ENCODE measurements at places on chromosomes 6 and 20. TPM values are rescaled to one million over a fixed set of nuclear protein-coding genes. Genes with fewer than 3 reads are reported as not detected.

DNA sequence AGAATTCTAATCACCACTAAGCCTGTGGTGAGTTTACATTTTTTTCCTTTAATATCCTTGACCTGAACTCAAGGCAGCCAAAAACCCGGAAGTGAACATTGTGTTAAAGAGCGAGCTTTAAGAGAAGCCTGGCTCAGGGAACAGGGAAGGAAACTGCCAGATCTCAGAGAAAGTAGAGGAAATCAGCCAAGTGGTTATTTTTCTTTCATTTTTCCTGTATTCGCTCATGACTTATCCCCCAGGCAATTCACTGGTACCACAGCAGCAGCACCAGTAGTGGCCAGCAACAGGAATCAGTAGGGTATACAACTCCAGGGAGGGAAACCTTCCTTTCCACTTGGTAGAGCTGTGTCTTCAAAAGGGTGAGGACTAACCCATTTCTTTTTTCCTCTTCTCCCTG, 89.6 kb upstream of the HMGCLL1 start:
- ATAC-seq: no peak

DNA sequence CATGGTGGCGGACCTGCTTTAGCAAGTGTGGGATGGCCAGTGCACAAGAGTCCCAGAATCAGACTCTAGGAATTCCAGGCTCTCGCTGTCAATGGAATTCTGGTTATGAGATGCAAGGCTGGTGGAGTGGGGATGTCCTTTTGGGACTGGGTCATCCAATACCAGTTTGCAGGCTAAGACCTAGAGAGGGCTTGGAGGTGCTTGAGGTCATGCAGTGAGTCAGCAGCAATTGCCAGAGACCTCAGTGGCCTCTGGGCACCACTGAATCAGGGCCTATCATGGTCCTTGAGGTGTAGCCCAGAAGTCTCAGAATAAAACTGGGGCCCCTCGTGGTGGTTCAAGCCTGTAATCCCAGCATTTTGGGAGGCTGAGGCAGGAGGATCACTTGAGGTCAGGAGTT, 1.4 kb upstream of the SCRT2 start:
- ATAC-seq: no peak

DNA sequence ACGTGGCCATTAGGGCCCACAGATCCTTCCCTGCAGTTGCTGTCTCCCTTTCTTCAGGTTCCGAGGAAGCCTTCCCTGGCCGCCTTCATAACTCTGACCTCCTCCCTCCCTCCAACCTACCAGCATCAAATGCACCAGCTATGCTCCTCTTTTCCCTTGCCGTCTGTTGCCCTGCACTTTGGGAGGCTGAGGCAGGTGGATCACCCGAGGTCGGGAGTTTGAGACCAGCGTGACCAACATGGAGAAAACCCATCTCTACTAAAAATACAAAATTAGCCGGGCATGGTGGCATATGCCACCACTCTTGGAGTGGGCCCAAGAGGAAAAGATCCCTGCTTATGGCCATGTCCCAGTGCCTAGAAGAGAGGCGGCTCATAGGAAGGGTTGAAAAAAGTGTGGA, 31.8 kb downstream of the RNASET2 start:
- ATAC-seq: no peak

GRCh38 chr6:168988801-168989200, 264.8 kb downstream of the THBS2 start:
- no peak for ATAC-seq

- no peak for ATAC-seq
Measured at GRCh38 chr6:80151635-80152034, 45.2 kb downstream of the BCKDHB start.

DNA sequence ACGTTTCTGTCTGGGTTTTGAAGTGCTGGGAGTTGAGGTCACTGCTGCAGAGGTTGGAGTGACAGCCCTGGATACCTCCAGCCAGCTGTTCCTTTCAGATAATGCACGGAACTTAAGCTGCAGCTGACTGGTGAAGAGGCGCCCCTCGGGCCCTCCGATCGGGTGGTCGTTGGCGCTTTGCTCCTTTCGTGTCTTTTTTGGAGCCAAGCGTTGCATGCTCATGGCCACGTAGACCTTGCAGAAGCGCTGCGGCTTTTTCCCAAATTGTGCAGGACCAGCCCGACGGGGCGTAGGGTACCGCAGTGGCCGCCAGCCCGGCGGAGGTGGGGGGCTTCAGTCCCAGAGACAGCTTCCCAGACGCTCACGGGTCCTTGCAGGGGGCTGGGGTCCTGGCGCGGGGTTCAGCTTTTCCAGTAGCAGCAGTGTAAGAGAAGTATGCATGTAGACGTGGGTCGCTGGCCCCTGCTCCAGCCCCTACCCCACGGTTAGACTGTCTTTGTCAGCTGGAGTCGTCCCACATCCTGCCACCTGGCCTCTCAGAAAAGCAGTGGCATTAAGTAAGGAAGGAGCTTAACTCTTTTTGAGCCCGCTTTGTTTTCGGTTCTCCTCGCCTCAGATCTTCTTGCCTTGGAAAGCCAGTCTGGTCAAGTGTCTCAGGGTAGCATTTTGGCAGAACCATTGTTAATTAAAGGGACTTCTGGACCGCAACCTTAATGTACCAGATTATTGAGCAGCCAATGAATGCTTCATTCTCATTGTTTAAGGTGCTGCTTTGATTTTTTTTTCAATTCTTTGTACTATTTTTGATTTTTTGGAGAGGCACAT, 838 bp downstream of the TNFAIP3 start:
- ATAC-seq: peak; percentile 5

DNA sequence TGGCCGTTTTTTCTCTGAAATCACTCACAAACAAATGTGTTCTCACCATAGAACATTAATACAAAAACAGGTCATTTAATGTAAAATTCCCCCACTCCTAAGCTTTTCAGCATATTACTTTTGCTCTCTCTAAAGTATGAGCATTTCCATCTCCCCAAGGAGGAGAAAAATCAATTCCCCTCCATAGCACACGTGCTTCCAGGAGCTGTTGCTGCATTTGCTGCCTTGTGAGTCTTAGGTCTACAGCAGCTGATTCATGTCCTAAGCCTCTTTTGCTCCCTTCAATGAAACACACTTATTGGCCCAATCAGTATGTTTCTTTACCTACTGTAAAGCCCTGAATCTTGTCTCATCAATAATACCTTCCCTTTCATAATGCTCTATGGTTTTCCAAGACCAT, 6.4 kb upstream of the COL9A1 start:
- ATAC-seq: no peak

DNA sequence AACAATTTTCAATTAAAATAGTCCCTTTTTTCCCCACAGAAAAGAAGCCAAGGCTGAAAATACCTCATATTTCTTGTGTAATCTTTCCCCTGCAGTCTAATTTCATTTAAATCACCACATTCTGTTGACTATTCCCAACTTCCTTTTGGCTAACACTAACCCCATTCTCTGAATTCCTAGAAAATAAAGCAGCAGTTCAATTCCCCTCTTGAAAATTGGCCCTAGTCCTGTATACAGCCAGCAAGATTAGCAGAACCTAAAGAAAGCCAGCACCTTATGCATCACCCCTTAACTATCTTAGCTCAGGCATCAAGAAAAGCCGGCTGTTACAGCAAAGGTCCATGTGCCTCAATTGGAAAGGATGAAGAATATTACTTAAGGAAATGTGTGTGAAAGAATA, 69.7 kb downstream of the MDN1 start:
- no peak for ATAC-seq

DNA sequence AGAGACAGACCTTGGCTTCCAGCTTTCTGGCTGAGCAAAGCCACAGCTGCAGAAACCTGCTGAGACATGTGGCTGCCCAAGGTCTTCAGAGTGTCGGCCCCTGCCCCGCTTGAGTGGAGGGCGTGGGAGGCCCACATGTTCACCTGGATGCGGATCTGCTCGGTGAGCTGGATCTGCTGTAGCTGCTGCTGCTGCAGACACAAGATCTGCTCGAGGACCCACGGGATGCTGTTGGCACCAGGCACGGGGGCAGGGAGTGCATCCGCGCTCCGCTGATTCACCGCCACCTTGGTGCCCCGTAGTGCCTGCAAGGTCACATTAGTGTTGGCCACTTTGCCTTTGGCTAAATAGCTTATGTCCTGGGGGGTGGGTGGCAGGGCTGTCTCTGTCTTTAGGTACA, 10.7 kb downstream of the SALL4 start:
- no peak for ATAC-seq

DNA sequence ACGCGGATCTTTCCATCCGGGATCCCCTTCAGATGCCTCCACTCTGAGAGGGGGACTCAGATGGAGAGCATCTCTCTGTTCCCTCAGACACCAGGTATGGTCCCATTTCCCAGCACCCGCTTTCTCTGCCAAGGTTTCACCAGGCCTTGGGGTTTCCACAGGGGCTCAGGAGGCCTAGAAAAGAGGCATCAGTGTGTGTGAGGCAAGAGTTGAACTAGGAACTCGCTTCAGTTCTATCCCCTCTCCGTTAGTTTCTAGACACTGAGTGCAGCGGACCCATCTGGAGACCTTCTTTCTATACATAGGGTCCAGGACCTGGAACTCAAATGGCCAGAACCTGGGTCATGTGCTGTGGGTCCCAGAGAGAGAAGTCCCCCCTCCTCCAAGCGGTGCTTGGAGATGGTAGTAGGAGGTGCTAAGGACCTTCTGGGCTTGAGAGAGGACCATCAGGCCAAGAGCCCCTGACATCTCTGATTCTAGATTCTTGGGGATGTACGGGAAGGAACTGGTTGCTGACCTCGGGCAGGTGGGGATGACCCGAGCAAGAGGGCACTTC, 2.1 kb downstream of the SLC12A5 start:
- no peak for ATAC-seq

Gene CRISP2
- total RNA-seq: not detected

Gene TRIM15
- total RNA-seq: not detected

Gene BAG2
- total RNA-seq: 0.24 TPM

Gene ECI2
- total RNA-seq: 19.8 TPM

Gene THBS2
- 50.0 TPM for total RNA-seq

Gene SYNDIG1
- total RNA-seq: 0.08 TPM

Gene GSTA2
- not detected for total RNA-seq

Gene DOK5
- 0.12 TPM for total RNA-seq
